Activated T-cell treated with anti-CD3 and anti-CD28 coated beads for 24 hours (primary cell): ENCODE measurements at places on chromosomes 13 and 19.

DNA sequence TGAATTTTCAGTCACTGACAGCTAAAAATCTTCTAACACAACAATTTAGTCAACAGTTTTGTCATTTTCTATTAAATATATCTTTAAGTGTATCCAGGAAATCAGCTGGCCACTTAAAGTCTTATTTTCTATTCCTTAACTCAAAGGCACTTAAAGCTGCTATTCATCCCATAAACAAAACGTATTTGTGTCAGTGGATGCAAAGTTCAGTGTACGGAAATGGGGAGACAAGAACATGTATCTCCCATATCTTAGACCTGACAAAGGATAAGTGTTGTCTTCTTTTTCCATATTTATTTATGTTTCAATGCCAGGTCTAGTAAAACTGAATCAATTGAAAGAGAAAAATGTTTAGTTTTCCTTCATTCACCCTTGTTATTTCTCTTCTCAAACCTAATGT lies 409.8 kb upstream of the KLHL1 start:
- DNase-seq = no peak

GRCh38 chr19:1658150-1659083 lies 6.0 kb upstream of the TCF3 start:
- no peak for DNase-seq

GRCh38 chr13:27963491-27963890 lies 5.6 kb downstream of the CDX2 start:
- no peak for DNase-seq

DNA sequence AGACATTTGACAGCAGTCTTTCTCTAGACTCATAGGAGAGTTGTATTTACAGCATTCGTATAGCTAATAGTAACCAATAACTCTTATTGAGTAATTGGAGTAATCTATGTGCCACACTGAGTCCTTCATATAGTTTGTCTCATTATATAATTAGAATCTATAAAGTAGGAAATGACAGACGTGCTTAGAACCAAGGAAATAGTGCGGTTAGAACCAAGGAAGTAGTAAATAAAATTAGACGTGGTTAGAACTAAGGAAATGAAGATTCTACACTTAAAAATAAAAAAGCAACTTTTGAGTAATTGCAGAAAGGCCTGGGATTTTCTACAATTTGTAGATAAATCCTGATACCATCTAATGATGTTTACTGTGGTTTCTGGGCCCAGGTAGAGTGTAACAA lies 107.8 kb upstream of the TNFSF11 start:
- DNase-seq = no peak

DNA sequence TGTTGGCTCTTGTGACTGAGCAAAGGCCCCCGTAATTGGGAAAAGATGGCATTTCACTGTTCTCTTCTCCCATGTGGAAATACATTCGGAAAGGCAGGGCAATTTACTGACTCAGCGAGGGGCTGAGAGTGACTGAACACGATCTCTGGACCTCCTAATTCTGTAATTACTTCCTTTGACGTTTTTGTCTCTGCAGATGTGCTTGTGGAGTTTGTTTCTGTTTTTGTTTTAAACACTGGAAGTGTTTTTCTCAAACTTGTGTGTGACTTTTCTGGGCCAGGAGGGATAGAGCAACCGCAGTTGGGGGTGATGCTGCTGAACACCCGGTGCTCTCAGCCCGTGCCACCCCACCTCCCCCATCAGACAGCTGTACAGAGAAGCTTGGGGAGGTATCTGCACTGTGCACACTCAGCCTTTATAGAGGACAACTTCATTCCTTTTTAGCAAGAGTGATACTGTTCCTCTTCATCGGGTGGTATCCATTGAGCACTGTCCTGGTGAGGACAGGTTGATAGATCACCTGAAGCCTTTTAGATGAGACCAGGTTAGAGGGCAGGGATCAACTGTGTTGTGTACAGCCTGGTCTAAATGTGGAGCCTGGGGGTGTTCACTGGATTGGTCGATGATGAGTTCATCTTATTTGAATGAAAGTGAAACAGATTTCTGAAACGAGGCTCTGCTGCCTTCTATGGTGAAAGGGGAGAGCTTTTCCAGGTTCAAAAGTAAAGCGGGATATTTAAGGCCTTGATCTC lies 117.4 kb downstream of the ESD start:
- DNase-seq = no peak

GRCh38 chr13:80203496-80203895 lies 137.4 kb downstream of the SPRY2 start:
- no peak for DNase-seq

- DNase-seq = peak; percentile 92
Measured at GRCh38 chr19:1438035-1438932, at the start of gene RPS15. TSS of gene RPS15 (plus strand) at chr19:1438396. CDS start at chr19:1438426, 30 bp downstream.
